ENCODE measurements at places on chromosomes 12 and 14.

DNA sequence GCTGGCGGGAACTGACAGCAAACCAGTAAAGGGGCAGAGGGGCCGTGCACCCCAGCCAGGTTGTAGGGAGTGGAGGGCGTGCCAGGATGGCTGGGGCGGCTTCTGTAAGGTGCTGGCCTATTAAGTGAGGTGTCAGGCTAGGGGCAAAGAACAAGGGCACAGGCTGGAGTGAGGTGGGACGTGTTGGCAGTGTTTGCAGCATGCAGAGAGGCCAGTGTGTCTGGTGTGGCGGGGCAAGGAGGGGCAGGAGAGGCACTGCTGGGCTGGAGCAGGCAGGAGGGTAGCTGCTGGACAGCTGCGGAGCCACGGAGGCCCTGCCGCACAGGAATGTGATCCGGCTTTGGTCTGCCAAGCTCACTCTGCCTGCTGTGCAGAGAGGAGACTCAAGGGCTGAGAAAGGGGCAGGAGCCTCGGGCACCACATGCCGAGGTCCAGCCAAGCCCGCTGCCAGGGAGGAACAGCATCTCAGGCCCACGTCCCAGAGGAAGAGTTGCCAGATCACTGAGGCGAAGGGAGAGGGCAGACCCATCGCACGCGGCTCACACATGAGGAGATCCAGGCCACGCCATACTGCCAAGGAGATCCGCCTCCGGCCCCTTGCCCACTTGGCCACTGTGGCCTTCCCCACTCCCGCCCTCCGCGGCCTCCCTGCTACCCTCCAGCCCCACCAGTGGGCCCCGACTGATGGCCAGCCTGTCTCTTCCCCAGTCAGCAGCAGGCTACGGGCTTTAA, 46.8 kb downstream of the AMN start:
- no peak overlapping the region for H3K4me3 ChIP-seq
- H3K36me3 ChIP-seq, result peaks cover 30% of the 10 kb centered on the region
- no peak for DNase-seq

- H3K4me1 ChIP-seq, result no peaks in the 10 kb centered on the region
- no peak overlapping the region for H3K27ac ChIP-seq
- no peak overlapping the region for H3K4me3 ChIP-seq
- no peaks in the 10 kb centered on the region for H3K36me3 ChIP-seq
- DNase-seq, result no peak
These were observed 151.4 kb downstream of the KTN1 start for GRCh38 chr14:55731311-55731872.

- H3K36me3 ChIP-seq, result no peaks in the 10 kb centered on the region
- no peaks in the 10 kb centered on the region for H3K27me3 ChIP-seq
- no peaks in the 10 kb centered on the region for H3K4me1 ChIP-seq
- H3K27ac ChIP-seq, result no peak overlapping the region
- H3K4me3 ChIP-seq, result no peak overlapping the region
These were observed 31.7 kb downstream of the MARK3 start for GRCh38 chr14:103416916-103417315.

DNA sequence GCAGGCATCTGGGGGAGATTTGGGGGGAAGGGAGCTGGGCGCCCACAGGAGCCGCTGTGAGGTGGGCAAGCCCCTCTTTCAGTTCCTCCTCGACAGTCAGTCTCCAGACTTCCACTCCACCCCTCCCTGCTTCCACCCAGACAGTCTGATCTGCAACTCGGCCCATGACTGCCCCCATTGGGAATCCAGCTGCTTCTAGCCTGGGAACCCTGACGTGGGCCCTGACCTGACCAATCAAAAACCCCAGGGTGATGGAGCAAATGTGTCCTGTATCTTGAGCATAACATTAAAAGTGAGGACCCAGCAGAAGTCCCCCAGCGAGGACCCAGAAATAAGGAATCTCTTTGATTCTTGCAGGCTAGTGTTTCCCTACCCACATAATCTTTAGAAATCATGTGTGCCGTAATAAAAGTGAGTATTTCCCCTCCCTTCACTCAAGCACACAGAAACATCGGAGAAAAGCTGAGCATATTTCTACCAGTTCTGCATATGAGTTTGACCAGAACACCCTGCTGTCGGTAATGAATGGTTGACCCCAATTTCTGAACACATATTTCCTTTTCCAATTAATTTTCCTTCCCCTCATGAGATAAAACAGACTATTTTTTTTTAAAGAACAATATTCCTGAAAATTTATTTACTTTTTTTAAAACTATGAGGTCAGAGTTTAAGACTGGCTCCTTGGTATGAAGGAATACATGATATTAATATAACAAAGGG, 6.4 kb downstream of the SSH1 start:
- peak overlapping the region; percentile 77 for H3K27ac ChIP-seq
- no peak overlapping the region for H3K4me3 ChIP-seq
- H3K36me3 ChIP-seq, result no peaks in the 10 kb centered on the region
- no peaks in the 10 kb centered on the region for H3K27me3 ChIP-seq

DNA sequence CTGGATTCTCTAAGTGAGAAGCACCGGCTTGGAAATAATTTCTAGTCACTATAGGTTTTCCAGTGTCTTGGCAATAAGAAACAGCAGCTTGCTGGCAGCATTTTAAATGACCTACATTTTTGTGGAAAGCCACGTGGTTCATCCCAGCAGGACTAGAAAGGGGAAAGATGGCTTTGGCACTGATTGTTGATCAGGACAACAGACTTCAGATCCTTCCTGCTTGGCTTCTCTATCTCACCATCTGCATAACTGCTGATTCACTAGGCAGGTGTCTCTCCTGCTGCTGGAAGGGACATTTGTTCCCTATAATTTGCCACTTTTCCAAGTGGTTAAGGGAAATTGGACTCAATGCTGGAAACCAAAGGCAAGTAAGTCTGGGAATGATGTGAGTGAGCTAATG, 131.0 kb downstream of the TTC8 start:
- H3K4me1 ChIP-seq, result peaks cover 6% of the 10 kb centered on the region
- H3K27ac ChIP-seq, result no peak overlapping the region
- H3K36me3 ChIP-seq, result no peaks in the 10 kb centered on the region

DNA sequence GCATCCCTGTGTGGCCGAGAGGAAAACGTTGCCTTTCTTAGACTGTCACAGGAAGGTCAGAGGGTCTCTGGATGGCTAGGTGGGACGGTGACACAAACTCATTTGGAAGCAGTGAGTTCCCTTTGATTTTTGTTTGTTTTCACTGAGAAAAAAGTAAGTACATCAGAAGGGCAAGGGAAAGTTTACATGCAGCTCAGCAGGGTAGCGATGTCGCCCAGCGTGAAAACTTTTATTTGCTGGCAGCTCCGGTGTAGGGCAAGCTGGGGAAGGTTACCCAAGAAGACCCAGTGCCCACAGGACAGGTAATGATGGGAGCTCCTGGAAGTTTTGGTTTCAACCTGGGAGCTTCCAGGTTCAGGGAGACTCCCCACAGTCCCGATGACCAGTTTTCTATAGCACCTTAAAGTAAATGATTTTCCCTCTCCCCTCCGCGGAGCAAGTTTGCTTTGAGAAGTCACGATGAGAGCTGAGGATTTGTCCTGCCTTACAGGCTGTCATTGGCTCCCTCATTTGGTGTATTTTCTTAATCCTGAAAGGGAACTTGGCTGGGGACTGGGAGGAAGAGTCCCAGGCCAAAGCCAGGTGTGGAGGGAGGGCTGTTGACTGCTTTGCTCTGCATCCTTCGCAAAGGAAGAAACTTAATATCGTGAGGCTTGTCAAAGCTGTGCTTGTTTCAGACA, 64.7 kb upstream of the ESRRB start:
- DNase-seq, result no peak
- no peak overlapping the region for H3K4me3 ChIP-seq
- no peaks in the 10 kb centered on the region for H3K27me3 ChIP-seq
- H3K27ac ChIP-seq, result no peak overlapping the region
- H3K36me3 ChIP-seq, result no peaks in the 10 kb centered on the region

DNA sequence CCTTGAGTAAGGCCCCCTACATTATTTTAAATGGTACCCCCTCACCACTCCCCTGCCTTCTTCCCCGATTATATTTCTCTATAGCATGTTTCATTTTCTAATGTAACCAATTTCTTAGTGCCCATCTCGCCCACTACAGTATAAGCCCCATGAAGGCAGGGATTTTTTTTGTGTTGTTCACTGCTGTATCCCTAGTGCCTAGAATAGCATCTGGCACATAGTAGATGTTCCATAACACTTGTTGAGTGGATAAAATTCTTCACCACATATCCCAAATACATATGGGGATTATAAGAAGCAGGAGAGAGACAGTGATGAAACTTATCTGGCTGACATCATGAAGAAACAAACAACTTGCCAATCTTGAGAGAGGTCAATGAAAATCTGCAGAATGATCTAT, 11.5 kb downstream of the FBXO21 start:
- no peaks in the 10 kb centered on the region for H3K27me3 ChIP-seq
- no peaks in the 10 kb centered on the region for H3K4me1 ChIP-seq
- DNase-seq, result no peak
- H3K4me3 ChIP-seq, result no peak overlapping the region
- H3K27ac ChIP-seq, result no peak overlapping the region

DNA sequence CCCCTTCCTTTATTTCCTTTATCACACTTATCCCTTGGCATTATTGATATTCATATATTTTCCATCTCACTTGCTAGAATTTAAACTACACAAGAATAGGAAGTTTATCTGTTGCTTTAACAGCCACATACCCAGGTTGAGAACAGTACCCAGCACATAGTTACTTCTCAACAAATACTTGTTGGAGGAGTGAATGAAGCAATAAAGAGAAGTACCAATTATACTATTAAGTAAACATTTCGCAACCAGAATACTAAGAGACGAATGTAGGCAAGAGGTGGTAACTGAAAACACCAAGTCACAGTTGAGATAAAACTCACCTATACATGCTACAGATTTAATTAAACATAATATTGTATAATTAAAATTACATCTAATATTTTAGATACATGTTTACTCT, 110.9 kb downstream of the FSCB start:
- no peak overlapping the region for H3K4me3 ChIP-seq
- no peaks in the 10 kb centered on the region for H3K4me1 ChIP-seq
- no peak for DNase-seq
- no peak overlapping the region for H3K27ac ChIP-seq

- no peaks in the 10 kb centered on the region for H3K4me1 ChIP-seq
- H3K4me3 ChIP-seq, result no peak overlapping the region
- DNase-seq, result no peak
- H3K27ac ChIP-seq, result no peak overlapping the region
- no peaks in the 10 kb centered on the region for H3K27me3 ChIP-seq
- H3K36me3 ChIP-seq, result no peaks in the 10 kb centered on the region
These were observed 273.9 kb downstream of the TMEM132D start for GRCh38 chr12:129629901-129630300.

DNA sequence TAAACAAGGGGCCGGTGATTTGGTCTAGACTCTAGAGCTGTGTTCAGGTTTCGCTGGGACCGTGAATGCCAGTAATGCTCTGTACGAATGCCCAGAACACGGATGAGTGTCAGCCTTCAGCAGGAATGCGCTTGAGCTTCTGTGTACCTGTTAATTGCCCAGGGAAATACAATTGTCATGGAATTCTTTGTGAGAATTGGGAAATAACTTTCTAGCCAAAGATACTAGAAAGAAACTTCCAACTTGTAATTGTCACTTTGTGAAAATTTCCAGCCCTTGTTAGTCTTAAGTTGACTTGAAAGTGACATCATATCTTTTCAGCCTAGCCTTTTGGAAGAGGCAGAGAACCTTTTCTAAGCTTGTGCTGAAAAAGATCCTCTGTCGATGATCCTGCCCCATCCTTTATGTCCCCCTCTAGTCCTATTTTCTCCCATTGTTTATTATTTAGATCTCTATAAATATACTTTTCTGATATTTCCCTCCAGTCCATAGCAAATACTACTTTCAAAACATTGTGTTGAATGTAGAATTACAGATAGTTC, 2.7 kb downstream of the CHST11 start:
- H3K27me3 ChIP-seq, result no peaks in the 10 kb centered on the region
- peak overlapping the region; percentile 86 for H3K27ac ChIP-seq
- H3K4me3 ChIP-seq, result peak overlapping the region; percentile 89
- no peaks in the 10 kb centered on the region for H3K36me3 ChIP-seq
- DNase-seq, result no peak
- no peaks in the 10 kb centered on the region for H3K4me1 ChIP-seq

- H3K4me3 ChIP-seq, result no peak overlapping the region
- H3K36me3 ChIP-seq, result peaks cover 4% of the 10 kb centered on the region
- H3K27ac ChIP-seq, result no peak overlapping the region
- H3K27me3 ChIP-seq, result no peaks in the 10 kb centered on the region
- no peak for DNase-seq
- no peaks in the 10 kb centered on the region for H3K4me1 ChIP-seq
These were observed 21.1 kb downstream of the PPP1CC start for GRCh38 chr12:110721570-110721969.

GRCh38 chr14:105050551-105050897, 14.7 kb downstream of the GPR132 start:
- no peaks in the 10 kb centered on the region for H3K36me3 ChIP-seq
- H3K27ac ChIP-seq, result no peak overlapping the region
- no peaks in the 10 kb centered on the region for H3K4me1 ChIP-seq
- no peak overlapping the region for H3K4me3 ChIP-seq
- no peaks in the 10 kb centered on the region for H3K27me3 ChIP-seq

- no peak overlapping the region for H3K4me3 ChIP-seq
- no peaks in the 10 kb centered on the region for H3K36me3 ChIP-seq
- no peaks in the 10 kb centered on the region for H3K27me3 ChIP-seq
- H3K27ac ChIP-seq, result peak overlapping the region; percentile 56
- DNase-seq, result no peak
- peaks cover 4% of the 10 kb centered on the region for H3K4me1 ChIP-seq
These were observed 226.3 kb downstream of the ERC1 start for GRCh38 chr12:1217191-1217949.

- no peaks in the 10 kb centered on the region for H3K4me1 ChIP-seq
- no peak overlapping the region for H3K27ac ChIP-seq
- H3K36me3 ChIP-seq, result no peaks in the 10 kb centered on the region
- no peaks in the 10 kb centered on the region for H3K27me3 ChIP-seq
- no peak for DNase-seq
These were observed 374.9 kb upstream of the RGS6 start for GRCh38 chr14:71557351-71557750.

- no peaks in the 10 kb centered on the region for H3K4me1 ChIP-seq
- H3K27ac ChIP-seq, result peak overlapping the region; percentile 72
- no peaks in the 10 kb centered on the region for H3K27me3 ChIP-seq
- H3K4me3 ChIP-seq, result no peak overlapping the region
- no peaks in the 10 kb centered on the region for H3K36me3 ChIP-seq
These were observed 55.8 kb downstream of the PAWR start for GRCh38 chr12:79634957-79635471.

DNA sequence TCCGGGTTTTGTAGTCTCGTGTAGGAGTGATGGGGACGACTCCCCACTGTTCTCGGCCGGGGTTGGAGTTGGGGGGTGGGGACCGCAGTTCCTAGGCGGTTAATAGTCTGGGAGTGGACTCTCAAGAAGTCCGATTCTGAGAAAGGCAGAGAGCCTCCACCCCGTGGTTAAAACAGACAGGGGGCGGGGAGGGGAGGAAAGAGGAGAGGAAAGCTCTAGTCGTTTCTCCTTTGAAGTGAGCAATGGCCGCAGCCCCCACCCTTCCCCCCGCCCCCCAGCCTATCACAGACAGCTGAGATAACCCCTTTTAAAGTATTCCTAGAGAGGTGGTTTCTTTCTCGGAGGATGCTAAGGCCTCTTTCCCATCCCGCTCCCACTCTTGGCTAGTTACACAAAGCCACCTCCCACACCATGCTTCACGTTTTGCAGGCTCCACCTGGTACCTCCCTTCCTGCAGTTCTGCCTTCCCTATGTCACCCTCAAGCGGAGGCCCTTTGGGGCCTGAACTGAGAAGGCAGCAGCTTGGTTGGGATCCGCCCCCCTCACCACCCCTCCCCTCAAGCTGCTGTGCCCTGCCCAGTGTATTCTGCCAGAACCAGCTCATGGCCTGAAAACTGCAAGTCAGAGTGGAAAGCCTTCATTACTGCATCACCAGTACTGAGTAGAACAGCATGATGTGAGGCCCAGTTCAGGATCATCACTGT, 853 bp downstream of the USP5 start:
- H3K36me3 ChIP-seq, result no peaks in the 10 kb centered on the region
- peak overlapping the region; percentile 74 for H3K4me3 ChIP-seq
- H3K27ac ChIP-seq, result peak overlapping the region; percentile 64
- H3K4me1 ChIP-seq, result peaks cover 6% of the 10 kb centered on the region
